Activated naive CD4-positive, alpha-beta T cell treated with anti-CD3 and anti-CD28 coated beads, Interleukin-2, amount 50 U/mL, for 16 hours (primary cell): ENCODE measurements at places on chromosomes 4 and X.

DNA sequence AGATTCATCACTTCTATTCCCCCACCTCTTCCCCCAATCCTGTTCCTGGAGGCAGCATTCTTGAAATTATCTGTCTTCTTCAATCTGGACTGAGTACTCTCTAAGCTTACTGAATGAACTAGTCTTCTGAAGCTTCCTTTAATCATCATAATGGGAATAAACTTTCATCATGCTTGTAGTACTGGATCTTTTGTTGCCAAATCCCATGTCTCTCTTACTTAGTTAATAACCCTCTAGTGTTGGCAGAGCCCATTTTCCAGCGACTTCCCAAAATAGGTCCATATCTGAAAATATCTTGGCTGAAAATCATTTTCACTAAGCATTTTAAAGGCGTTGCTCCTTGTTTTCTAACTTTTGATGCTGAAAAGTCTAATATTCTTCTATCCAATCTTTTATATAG is 39.6 kb downstream of the RPS6KA3 start:
- DNase-seq, result no peak

DNA sequence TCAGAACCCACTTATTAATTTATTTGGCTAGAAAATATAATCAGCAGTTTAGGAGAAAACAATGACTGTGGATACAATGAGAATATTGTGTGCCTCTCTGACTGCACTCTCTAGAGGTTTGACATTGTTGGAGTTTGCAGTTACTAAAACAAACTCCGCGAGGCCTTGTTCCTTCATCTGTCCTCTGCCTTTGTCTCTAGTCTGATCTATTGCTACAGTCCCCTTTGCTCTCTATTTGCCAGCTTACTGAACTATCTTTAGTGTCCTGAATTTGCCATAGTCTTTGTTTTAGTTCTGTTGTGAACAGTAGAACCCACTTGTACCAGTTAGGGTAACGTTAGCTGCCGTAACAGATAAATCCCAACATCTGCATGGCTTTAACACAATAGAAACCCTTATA is 81.4 kb upstream of the RPS6KA3 start:
- no peak for DNase-seq

DNA sequence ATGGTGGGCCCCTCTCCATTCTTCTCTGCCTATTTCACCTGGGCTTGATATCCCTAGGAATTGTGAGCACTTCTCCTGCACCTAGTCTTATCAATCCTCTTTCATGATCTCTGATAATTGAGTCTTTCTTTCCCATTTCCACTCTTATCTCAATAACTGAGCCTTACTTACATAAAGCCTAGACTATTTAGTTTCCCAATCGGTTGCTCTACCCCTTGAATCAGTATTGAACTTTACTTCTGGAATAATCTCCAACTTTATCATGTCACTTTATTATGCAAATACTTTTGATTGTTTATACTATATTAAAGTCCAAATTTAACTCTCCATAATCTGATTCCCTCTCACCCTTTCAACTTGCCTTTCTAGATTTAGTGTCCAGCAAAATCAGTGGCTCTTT is 222.7 kb downstream of the SPRY1 start:
- no peak for DNase-seq

GRCh38 chr4:122772986-122773385 is 40.5 kb downstream of the BBS12 start:
- DNase-seq, result no peak

GRCh38 chrX:137354851-137355250 is 211.1 kb upstream of the ZIC3 start:
- DNase-seq, result no peak

GRCh38 chr4:149973181-149973580 is 105.1 kb upstream of the DCLK2 start:
- DNase-seq, result no peak

DNA sequence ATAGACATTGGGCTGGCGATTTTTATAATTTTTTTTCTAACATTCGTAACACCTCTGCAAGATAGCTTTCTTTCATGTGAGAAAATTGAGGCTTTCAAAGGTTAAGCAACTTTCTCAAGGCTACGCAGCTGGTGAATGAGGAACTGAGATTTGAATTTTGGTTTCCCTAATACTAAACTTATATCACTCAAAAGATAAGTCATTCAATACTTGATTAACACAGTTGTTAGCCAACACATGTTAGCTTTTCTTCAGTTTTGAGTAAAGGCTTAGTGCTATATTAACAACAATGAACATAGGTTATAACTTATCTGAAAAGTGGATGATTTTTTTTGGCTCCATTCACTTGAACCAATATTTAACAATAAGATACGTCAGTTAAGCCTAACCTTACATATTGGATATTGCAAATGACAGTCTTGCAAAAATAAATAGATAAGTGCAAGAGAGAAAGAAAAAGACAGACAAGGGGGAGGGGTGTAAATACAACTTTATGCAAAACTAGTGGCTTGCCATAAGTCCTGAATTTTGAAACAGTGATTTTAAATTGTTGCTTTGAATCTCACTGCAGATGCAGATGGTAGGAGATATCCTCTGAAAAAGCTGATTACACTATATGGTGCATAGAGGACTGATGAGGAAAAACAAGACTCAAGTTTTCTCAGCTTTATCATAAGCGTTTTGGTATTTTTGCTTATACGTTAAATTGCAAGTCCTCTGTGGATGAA is 11.1 kb upstream of the GPM6A start:
- no peak for DNase-seq

DNA sequence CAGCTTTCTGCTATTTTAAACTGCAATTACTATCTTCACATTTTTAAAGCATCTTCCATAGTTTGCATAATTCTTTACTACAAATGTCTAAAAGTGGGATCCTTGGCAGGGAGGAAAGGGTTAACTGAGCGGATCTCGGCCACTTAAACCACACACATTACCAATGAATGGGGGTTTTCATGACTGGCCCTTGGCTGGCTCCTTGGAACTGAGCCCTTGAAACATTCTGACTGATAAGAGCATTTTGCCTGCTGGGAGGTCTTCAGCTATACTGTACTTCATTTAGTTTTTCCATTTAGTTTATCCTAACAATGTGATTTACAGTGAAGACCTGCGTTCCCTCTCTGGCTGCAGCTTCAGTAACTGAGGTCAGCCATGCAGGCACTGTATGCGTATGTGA is 31.7 kb upstream of the MFAP3L start:
- no peak for DNase-seq

- peak; percentile 46 for DNase-seq
These were observed 532 bp downstream of the ZNF827 start for GRCh38 chr4:145937971-145938611.

GRCh38 chrX:41085512-41085877 is 250 bp downstream of the USP9X start:
- DNase-seq, result peak; percentile 66

DNA sequence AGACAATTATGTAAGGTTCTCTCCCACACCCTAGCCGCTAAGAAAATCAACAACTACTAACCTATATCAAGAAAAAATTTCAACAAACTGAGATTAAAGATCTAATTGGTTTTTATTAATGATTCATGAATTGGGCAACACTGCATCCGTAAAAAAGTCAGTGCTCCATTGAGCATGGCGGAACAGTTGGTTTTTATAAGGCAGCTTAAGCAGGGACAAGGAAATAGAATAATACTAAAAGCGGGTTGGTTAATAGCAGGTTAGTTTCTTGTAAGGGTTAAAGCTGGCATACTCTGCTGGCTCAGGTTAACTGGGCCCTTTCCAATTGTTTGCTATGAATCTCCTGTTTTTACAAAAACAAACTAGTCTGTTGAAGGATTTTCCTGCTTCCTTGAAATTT is 202.3 kb upstream of the RASGEF1B start:
- no peak for DNase-seq

GRCh38 chr4:136643416-136643815 is 888.9 kb downstream of the PCDH18 start:
- DNase-seq, result no peak

DNA sequence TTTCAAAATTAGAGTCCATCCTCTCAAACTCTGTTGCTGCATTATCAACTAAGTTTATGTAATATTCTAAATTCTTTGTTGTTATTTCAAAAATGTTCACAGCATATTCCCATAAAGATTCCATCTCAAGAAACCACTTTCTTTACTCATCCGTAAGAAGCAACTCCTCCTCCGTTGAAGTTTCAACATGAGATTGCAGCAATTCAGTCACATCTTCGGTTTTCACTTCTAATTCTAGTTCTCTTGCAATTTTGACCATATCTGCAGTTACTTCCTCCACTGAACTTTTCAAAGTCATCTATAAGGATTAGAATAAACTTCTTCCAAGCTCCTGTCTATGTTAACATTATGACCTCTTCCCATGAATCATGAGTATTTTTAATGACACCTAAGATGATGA is 216.6 kb upstream of the SLC7A11 start:
- no peak for DNase-seq

DNA sequence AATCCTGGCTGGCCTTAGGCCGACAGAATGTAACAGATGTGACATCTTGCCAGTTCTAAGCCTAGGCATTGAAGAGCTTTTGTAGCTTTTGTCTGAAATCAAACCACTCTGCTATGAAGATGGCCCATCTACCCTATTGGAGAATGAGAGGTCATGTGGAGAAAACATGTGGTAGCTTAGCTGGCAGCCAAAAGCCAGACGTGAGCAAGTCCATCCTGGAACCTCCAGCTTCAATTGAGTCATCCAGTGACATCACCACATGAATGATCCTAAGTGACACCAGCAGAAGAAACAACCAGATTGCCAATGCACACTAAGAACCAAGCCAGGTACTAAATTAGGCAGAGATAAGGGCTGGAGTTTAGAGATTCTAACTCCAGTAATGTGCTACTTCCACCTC is 154.8 kb upstream of the ZFP42 start:
- DNase-seq, result no peak
